GM04503 (cell line): ENCODE measurements at places on chromosomes 2 and 18.

- DNase-seq: no peak
These were observed 73.2 kb downstream of the KLHL29 start for GRCh38 chr2:23457990-23458682.

- DNase-seq: no peak
These were observed 18.0 kb downstream of the GALNT3 start for GRCh38 chr2:165776013-165776412.

DNA sequence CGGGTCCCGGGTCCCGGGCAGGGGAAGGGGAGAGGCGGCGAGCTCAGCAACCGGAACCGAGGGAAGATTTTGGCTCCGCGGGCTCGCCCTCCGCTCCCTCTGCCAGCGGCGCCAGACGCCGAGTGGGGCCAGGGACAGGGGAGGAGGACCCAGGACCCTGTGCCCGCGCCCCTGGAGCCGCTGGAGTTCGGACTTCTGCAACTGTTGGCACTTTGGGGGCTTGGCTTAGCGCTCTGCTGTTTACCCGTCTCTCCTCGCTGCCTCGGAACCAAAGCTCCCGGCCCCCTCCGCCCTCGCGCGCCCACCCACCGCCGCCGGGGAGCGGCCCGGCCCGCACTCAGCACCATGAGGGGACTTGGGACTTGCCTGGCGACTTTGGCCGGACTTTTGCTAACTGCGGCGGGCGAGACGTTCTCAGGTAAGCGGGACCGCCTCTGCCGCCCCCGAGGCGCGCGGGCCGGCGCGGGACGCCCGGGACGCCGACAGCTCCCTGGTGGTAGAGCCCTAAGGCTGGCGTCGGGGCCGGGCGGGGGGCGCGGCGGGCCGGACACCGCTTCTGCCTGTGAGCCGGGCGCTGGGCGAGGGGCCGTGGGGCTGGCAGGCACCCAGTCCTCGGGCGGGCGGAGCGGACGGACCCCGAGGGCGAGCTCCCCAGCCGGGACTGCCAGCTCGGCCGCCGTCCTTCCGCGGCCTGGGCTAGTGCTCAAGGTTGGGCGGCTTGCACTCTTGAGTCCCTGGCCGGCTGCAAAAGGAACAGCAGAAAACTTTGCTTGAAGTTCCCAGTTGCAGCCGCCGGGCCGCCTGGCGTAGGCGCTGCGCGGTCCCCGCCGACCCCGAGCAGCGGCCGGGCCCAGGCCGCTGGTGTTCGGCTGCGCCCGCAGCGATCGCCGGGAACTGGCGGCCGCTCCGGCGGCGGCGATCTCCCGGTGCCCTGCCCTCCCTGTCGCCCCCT, 634 bp downstream of the PTPRM start:
- no peak for DNase-seq

- no peak for DNase-seq
These were observed 142.1 kb upstream of the ARL4C start for GRCh38 chr2:234638966-234639365.

- DNase-seq: no peak
These were observed 501 bp downstream of the RETREG2 start for GRCh38 chr2:219178377-219179175.

- no peak for DNase-seq
These were observed at the start of gene PCARE for GRCh38 chr2:29074411-29074810. TSS of gene PCARE (minus strand) at chr2:29074523. CDS start at chr2:29074261, 262 bp downstream.

DNA sequence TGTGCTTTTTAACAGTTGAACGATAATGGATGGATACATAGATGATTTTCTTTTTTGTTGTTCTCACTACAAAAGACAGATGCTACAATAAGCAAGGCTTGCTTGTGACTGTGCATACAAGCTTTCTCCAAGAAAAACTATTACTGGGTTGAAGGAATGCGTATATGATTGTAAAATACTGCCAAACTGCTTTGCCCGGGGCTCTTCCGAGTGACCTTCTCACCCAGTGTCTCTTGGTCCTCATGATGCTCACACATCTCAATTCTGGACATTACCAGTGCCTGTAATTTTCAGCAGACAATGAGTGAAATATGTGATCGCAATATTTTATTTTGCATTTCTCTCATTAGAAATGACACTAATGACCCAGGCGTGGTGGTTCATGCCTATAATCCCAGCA, 35.9 kb downstream of the INPP5D start:
- DNase-seq: no peak
